ENCODE measurements at places on chromosomes 7 and 10.

DNA sequence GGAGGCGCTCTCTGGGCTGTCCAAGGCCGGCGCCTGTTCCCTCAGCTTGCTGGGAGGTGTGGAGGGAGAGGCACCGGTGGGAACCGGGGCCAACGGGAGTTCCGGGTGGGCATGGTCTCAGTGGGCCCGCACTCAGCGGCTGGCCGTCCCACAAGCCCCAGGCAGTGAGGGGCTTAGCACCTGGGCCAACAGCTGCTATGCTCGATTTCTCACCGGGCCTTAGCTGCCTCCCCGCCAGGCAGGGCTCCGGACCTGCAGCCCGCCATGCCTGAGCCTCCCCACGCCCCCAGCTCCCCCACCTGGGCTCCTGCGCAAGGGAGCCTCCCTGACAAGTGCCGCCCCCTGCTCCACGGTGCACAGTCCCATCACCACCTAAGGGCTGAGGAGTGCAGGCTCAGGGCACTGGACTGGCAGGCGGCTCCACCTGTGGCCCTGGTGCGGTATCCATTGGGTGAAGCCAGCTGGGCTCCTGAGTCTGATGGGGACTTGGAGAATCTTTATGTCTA is 276.5 kb downstream of the SH2D4B start:
- no peak for DNase-seq

- DNase-seq, result no peak
These were observed 176.2 kb downstream of the CCDC3 start for GRCh38 chr10:12825260-12825849.

DNA sequence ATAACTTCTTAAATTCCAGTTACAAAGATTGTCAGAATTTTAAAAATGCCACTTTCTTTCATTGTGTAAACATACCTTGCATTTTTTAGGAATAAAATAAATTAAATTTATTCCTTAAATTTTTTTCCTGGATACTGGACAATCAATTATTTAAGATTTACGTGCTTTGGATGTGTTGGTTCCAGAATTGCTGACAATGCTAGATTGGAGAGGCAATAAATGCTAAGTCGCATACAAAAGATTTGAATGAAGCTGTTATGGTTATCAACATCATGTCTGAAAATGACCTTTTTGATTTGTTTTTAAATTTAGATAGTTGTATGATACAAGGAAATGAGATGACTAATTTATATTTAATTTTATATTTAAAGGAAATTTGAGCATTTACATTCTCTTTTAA is 89.2 kb upstream of the SEMA3A start:
- DNase-seq, result no peak

DNA sequence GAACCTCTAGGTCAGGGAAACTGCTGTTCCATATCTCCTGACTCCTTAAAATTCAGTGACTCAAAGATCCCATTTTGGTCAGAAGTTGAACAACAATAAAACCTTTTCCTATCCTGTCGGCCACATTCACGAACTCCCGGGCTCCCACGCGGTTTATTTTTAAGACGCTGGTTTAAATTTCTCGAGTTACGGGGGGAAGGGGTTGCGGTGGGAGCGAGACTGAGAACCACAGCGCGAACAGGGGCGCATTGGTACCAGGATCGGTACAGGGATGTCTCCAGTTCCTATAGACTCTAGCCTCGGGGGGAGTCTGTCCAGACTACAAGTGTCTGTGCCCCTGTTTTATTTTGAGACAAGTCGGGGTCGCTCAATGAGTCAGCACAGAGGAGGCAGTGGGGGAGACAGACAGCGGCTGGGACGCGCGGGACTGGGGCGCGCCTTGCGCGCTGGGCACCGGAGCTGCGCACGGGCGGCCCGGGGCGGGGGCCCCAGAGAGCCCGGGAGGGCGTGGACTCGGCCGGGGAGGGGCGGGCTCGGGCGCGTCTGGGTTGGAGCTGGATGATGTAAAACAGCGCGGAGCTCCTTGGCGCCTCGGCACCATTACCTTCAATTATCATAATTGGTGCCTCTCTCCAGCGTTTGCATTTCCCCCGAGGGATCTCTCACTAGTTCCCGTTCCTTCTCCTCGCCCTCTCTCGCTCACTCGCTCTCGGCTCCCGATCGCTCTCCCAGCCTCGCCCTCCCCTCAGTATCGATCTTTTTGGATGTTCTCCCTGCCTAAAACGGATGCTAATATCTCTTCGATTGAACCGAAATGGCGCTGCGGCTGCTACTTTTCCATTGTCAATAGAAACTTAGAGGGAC is 8.7 kb upstream of the BAMBI start:
- DNase-seq, result peak; percentile 22

- peak; percentile 97 for DNase-seq
These were observed 718 bp upstream of the CTBP2 start for GRCh38 chr10:125160856-125161706.

DNA sequence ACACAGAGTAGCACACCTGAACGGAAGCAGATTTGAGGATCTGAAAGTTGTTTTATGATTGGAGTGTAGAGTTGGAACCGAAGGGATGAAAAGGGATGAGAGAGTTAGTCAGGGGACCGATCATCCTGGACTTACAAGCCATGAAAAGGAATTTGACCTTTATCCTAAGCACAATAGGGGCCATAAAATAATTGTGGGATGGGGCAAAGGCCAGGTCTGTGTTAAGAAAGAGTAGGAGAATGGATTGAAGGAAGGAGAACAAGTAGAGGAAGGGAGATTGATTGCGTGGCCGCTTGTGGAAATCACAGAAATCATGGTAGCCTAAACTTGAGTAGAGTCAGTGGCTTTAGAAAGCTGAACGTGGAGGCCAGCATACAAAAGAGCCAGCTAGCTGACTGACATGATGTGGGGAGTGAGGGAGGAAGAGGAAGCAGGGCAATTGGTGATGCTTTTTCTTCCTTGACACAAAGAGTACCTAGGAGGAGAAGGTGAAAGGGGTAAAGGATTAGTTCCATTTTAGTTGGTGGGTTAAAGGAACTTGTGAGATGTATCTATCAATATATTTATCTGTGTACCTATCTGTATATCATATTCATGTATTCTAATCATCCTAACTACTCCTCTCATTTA is 67.1 kb upstream of the RPA3 start:
- no peak for DNase-seq

DNA sequence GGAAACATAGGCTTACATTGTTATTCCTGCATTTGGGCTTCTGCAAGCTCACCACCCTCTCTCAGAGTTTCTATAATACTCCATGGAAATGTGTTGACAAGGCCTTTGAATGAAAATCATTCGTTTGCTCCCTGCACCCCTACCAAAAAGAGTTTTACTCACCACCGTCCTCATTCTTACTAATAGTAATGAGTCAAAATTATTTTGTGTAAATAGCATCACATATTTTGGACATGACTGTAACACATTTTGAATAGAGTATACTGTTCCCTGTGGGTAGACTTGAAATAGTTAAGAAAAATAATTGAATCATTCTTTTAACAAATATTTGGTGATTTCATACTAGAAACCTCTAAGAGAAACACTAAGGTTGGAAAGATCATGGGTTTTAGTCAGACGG is 84.6 kb downstream of the AKAP9 start:
- no peak for DNase-seq

DNA sequence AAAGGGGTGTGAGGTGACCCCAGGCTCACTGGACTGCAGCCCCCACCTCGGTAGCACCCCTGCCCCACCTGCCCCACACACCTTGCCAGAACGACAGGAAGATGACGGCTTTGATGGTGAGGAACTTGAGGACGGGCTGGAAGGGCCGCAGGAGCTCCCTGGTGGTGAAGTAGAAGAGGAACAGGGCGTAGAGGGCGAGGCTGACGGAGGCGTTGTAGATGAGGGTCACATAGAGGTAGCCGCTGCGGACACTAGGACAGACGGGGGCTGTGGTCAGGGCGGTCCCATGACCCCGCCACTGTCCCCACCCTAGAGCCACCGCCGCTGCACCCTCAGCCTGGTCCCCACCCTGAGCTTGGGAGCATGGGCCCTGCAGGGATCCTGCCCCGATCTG is 7.6 kb downstream of the TMEM184A start:
- peak; percentile 55 for DNase-seq

- no peak for DNase-seq
These were observed 149.1 kb upstream of the PRKCQ start for GRCh38 chr10:6729071-6729774.

- DNase-seq, result no peak
These were observed 74.2 kb downstream of the VOPP1 start for GRCh38 chr7:55498142-55498541.

GRCh38 chr7:156702399-156702798 is 61.8 kb downstream of the RNF32 start:
- DNase-seq, result no peak

DNA sequence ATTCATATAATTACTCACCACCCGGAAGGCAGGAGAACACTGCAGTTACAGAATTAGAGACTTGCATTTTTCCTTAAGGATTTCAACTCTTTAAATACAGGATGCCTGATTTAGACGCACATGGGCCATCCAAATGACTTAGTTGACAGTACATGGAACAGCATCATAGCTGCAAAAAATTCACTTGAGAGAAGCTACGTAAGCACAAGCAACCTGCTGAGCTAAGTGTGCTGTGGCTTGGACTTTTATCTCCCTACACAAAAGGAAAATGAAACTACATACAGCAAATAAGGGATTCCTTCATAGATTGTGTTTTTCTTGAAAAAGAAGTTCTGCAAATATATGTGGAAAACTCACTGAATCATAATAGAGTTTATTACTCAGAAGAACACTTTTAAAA is 152.6 kb downstream of the POU6F2 start:
- no peak for DNase-seq

- DNase-seq, result no peak
These were observed 174.2 kb downstream of the KMT2E start for GRCh38 chr7:105188201-105188600.

DNA sequence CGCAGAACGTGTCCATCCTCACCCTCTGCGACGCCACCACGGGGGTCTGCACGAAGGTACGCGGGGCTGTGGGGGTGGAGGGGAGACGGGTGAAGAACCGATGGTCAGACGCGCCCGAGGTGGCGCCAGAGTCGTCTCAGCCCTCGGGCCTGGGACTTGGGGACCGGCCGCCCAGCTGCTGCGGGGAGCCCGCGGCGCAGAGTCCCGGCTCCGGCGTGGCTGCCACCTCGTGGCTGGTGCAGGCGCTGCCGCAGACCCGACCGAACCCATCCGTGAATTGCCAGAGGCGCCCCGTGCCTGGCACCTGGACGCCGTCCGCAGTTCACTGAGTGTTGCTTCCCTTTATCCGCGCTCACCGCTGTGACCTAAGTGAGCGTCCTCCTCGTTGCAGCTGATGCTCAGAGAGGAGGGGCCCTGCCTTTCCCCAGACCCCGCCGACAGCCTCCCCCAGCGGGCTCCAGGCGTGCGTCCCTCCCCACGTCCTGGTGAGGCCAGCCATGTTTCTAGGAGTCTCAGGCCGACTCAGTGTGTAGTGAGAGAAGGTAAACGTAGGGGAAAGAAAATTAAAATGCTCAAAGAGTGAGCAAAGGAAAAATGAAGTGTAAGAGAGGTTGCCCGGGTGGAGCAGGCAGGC is 208.7 kb downstream of the PAXIP1 start:
- DNase-seq, result no peak

DNA sequence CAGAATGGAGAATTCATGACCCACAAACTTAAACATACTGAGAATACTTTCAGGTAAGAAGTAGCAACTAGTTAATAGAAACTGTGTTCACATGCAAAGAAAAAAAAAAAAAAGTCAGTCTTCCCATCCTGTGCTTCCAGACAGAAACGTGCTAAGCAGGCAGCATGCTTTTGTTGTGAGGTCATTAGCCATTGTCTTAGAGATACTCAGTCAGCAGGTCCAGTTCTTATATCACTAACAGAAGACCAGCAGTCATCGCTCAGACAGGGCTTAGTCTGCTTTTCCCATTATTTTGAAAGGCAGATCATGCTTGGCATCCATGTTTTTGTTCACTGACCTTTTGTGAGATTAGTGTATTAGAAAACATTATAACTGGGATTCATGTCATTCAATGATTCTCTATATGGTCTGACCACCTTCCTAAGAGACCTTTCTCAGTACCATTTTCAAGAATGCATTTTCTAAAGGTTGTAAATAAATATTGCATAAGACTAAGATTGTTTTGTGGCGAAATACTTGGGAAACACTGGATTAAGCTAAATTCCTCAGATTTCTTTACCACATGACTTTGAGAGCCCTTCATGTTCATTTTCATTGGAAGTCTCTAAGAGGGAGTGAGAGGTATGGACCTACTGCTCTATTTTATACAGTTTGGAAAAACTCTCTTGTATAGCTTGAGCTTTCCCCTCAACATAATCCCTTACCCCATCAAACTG is 45.0 kb upstream of the AGBL3 start:
- no peak for DNase-seq

- DNase-seq, result no peak
These were observed 141.7 kb downstream of the TWIST1 start for GRCh38 chr7:18975689-18976280.

GRCh38 chr7:127536741-127537140 is 48.7 kb downstream of the GCC1 start:
- no peak for DNase-seq

DNA sequence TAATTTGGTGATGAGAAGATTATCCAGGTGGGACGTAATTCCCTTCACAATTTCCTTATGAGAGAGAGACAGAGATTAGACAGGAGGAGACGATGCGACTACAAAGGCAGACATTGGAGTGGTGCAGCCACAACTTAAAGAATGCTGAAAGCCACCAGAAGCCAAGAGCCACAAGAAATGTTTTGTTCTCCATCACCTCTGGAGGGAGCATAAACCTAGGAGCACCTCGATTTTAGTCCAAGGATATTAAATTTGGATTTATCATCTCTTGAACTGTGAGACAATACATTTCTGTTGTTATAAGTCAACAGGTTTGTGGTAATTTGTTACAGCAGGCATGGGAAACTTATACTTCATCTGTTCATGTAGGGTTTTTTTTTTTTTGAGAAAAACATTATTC is 418.9 kb downstream of the DGKB start:
- no peak for DNase-seq

- DNase-seq, result no peak
These were observed 144.5 kb upstream of the NFE2L3 start for GRCh38 chr7:26007510-26007909.

- DNase-seq, result peak; percentile 64
These were observed 11.3 kb downstream of the CRYGN start for GRCh38 chr7:151428378-151429236.

DNA sequence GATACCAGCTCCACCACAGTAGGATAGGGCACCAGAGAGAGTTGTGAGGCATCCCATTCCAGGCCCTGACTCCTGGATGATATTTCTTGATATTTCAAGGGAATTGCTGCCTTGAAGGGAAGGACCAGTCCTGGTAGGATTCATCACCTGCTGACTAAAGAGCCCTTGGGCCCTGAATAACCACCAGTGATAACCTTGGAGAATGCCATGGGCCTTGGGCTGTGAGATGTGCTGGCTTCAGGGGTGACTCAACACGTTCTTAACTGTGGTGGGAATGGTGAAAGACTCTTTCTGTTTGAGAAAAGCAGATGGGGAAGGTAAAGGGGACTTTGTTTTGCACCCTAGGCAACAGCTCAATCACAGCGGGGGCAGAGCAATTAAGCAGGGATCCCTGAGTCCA is 21.4 kb upstream of the ASZ1 start:
- no peak for DNase-seq

DNA sequence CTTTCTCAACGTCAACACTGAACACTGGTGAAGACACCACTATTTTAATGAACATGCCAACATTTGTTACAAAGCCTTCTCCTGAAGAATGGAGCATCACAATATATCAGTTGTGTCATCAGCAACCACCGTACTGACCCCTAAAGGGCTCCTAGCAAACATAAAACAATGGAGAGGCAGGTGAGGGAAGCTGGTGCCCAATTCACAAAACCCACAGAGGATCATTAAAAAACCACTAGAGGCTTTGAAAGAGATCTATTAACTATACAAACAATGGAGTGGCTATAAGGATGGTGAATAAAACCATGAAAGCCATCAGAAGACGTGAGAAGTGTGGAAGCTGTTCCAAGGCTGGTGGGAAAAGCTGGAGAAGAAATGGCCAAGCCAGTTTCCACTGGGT is 150.8 kb downstream of the FAM107B start:
- no peak for DNase-seq
